Brain microvascular endothelial cell (primary cell): ENCODE measurements at places on chromosomes 2 and 18.

DNA sequence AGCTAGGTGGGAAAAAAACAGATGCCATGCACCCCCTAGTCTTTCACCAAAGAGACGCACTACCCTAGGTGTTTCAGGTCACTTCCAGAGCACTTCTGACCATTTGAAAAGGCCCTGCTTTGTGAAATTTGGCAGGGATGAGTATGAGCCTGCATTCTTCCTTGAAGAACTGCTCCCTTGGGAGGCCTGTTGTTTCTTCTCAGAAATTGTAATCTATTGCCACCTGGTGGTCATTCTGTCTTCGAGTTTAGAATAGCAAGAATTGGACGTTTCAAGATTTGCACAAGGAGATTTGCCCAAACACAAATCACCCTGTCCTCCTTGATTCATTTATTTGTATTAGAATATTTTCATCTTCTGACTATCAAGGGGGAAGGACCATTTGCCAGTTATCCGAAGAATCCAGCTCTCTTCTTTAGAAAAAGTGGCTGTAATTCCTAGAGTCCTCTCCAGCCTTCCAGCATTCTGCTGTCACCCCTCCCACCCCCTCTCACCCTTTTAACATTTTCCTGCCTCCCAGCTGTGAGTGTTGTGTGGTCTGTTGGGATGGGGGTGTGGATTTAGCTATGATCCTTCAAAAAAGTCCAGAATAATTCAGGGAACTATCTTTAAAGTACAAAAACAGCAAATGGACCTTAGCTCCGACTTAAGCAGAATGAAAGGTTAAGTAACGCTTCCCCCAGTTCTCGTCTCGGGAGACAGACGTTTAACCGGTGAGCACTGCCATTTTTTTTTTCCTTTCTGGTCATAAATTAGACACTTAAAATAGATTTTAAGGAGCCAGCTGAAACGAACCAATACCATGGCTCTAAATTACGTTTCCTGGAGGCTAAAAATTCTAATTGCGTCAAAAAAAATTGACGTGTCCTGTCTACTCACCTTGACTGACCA lies 3.7 kb upstream of the GAD1 start:
- peak; percentile 81 for DNase-seq

DNA sequence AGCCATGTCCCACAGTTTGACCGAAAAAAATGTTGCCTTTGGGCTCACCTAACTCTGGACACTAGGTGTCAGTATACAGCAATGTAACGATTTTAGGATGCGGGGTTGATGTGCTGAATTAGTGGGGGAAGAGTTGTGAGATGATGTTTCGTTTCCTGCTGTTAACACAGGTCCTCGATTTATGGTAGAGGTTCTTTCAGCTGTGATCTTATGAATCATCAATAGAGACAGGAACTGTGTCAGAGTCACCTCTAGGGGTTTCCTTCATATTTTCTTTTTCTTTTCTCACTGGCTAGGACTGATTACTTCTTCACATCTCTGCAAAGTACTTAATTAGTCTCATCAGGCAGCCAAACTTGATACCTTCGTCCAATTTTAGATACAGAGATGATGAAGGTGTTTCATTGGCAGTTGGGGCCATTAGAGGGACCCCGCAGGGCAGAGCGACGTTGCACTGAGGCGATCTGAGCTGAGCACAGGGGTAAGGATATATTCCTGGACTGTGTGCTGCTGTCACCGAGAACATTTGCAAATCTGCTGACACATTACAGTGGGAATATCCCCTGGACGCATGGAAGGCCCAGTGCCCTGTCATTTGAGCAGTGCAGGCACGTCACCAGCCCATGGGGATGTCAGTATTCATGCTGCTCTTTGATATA lies 10.2 kb upstream of the MMADHC start:
- DNase-seq: peak; percentile 90

- DNase-seq: no peak
Observed at GRCh38 chr2:216164576-216164975, 55.4 kb downstream of the XRCC5 start.

DNA sequence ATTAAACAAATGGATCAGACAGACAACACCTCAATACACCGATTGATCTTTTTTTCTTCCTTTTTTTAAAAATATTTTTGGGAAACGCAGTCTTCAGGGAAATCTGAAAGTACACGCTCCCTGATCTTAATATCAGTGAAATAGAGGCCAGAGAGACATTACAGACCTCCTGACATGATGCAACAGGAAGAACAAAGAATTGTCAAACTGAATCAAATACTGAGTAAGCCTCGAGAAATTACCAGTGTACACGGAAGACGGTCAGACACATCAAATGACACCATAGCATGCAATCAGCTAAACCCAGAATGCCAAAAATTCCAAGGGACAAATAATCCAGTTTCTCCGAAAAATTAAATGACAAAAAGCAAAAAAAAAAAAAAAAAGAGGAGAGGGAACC lies 80.2 kb upstream of the NFU1 start:
- DNase-seq: no peak

- no peak for DNase-seq
Observed at GRCh38 chr2:128612628-128613027, 294.0 kb upstream of the HS6ST1 start.

DNA sequence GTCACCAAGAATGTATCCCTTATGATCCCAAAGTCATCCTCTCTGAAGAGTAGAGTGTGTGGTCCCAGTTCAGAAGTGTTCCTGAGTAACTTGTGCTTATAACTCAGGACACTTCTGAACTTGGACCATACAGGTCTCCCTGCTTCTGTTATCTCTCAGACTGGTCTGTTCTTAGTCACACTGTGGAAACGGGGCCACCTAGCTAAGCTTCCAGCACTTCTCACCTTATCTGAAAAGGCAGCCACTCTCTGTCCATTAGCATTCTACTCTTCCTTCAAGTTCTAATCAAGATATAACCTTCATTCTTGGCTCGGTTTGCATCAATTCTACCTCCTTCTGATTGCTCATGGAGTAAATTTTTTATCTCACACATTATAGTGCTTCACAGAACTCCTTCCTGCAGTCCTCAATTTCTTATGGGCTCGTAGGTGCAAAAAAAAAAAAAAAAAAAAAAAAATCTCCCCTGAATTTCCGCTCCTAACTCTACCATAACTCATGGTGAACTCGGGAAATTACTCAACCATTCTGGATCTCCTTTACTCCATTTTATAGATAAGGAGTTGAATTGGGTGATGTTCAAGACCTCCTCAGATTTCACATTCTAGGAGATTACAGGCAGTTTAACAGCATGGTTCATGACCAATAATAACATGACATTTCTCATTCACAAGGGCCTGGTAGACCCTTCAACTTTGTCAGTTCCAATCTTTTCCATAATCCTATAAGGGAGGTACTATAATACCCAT lies 108.4 kb downstream of the TACR1 start:
- DNase-seq: no peak

DNA sequence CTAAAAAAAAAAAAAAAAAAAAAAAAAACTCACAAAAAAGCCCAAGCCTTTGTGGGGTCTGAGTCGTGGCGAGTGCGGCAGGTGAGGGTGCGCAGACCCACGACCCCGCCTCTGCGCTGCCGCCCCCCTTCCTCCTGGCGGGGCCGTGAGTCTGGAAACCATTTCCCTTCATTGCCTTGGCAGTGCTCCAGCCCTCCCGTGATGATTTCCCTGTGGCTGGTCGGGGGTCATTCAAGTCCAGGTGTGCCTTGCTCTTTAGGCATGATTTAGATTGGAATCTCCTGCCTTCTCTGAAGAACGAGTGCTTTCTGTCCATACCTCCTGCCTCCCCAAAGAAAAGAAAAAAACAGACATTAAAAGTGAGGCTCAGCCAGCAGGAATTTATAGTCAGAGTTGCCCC lies 161.8 kb downstream of the FAM210A start:
- no peak for DNase-seq

GRCh38 chr2:74715880-74716279 lies 61.8 kb downstream of the SEMA4F start:
- no peak for DNase-seq

- DNase-seq: peak; percentile 32
Observed at GRCh38 chr2:96374211-96374951, 38.8 kb downstream of the NCAPH start.

DNA sequence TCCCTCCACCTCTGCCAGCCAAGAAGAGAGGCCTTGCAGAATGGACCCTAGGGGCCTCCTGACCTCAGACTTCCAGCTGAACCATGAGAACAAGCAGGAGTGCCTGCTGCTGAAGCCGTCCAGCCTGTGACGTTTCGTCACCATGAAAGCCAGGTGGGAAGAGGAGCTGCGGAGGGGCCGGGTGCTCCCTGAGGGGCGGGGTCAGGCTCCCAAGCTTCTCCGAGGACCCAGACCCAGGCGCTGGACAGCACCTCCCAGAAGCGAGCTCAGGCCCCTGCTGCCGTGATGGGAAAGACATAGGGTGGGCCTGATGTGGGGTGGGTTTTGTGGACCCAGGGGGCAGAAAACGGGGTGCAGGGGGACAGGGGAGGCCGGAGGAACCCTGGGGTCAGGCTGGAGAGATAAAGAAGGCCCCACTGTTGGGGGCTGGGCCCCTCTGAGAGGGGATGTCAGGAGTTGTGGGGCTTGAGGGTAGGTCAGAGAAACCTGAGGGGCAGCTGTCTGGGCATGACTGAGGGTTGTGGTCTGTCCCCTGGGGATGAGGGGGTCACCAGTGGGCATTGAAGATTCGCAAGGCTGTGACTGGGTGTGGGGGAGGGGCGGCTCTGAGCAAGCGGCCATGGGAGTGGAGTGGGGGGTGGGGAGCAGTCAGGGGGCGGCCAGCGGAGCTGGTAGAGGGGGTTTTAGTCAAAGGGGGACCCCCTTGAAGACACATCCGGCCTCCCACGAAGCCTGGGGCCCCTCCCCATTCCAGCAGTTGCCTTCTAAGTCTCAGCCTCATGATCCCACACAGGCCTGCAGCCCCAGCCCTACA lies 73.4 kb upstream of the ODC1 start:
- DNase-seq: no peak

DNA sequence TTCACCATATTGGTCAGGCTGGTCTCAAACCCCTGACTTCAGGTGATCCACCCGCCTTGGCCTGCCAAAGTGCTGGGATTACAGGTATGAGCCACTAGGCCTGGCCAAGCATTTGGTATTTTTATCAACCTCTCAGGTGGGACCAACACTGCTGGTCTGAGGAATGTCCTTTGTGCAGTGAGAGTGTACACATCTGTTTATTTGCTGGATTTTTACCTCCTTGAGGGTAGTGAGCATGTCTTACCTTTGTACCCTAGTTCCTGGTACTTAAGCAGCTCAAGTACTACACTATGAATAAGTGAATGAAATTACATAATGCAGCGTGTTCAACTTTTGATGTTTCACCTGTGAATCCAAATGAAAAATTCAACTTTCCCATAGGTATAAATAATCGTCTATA lies 29.8 kb downstream of the SOS1 start:
- no peak for DNase-seq
